ENCODE measurements at places on chromosomes 3 and 15.

GRCh38 chr15:63884953-63885352, 51.2 kb upstream of the HERC1 start:
- no peak for DNase-seq

- no peak for DNase-seq
Observed at GRCh38 chr15:47885920-47886319, 168.6 kb downstream of the SEMA6D start.

- DNase-seq = no peak
Observed at GRCh38 chr3:133840767-133841166, 35.2 kb downstream of the SRPRB start.

DNA sequence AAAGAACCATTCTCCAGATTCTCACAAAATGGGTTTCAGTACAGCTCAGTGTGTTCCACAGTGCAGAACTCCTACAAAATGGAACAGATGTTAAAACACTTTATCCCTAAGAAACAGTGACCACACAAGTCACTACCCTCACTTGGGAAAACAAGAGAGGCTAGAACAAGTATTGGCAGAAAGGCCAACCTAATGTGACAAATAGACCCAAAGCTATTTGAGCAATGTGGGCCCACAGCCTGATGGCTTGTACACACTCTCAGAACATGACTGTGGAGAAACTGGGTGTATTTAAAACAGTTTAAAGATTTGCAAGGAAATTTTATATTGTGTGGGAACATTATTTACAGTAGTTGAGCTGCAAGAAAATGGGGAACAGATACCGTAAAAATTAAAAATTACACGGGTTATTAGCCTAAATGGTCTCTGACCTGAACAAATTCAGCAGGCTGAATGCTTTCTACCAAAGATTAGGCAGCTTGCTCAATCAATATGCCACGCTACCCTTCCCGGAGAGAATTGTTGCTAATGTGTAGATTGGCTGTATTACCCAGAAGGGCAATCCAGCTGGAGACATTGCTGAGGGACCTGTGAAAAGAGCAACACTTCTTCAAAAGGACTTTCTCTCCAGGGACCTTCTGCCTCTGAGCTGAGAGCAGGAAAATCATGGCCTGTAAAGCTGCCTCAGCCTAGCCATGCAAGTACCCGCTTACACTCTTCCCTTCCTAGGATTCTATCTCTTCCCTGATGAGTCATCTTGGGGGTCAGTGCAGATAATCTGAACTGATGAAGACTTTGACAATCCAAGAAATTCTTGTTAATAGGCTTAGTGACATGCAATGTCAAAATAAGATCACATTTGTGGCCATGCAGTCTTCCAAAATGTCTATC, 97.1 kb downstream of the STRIT1 start:
- DNase-seq = no peak

- no peak for DNase-seq
Observed at GRCh38 chr3:172077197-172077757, 37.9 kb downstream of the FNDC3B start.

GRCh38 chr15:26910715-26911114, 43.9 kb downstream of the GABRA5 start:
- no peak for DNase-seq

GRCh38 chr3:14846226-14846880, 27.6 kb downstream of the FGD5 start:
- DNase-seq = no peak

DNA sequence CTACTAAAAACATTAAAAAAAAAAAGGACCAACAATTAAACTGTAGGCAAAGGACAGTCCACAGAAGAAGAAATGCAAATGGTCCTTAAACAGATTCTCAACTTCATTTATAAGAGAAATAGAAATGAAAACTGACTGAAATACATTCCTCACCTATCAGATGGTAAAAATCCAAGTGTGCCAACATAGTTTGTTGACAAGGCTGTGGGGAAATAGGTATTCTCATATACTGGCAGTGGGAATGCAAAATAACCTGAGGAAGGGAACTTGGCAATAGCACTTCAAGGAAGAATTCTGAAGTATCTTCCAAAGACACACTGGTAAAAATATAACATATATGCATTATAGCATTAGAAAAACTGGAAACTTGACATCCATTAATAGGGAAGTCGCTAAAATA, 53.8 kb downstream of the SLC24A1 start:
- DNase-seq = no peak

DNA sequence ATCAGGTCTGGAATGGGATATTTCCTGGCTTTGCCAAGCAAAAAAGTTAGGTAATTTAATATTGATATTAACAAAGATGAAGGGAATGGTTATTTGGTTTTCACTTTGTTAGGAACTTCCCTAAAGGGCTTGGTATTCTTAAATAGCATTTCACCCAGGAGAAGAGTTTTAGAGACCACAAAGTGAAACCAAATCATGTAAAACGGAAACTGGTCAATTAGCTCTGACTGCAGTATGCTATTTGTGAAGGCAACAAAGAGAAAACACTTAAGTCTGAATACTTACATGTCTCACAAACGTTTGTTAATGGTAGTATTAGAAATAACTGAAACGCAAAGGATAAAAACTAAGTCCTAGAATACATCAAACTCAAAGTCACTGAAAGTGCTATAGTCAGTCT, 32.4 kb upstream of the SETMAR start:
- DNase-seq = no peak

GRCh38 chr15:89077750-89078149, 10.5 kb upstream of the ABHD2 start:
- DNase-seq = no peak

DNA sequence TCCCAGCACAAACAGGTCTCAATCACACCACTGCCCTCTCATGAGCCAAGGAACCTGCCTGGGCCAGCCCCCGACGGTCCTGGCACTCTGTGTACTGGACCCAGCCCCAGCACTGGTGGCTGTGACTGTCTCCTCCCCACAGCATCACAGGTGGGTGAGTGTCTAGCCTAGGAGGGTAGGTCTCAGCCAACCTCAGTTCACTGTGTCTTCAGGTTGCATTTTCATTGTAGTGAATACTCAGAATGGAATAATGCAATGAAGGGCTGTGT, 163.4 kb upstream of the NSMCE3 start:
- DNase-seq = no peak
